Fibroblast of skin of left biceps (primary cell): ENCODE measurements at places on chromosomes 2 and 18.

DNA sequence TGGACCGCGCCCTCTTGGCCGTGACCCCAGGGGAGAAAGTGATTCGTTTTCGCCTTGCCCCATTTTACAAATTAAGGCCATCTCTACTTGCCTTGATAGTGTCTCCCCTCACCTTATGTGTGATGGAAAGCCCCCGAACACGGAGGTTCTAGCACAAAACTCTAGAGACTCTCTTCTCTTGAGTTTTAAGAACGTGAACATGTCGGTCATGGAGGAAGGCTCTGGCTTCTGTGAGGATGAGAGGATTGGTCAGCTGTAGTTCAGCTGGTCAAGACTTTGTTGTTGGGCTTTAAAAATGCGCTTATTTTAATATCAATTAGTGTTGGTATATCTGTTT, 828 bp downstream of the DYNC1I2 start:
- no peak for DNase-seq

- no peak for DNase-seq
These were observed 1.4 kb downstream of the NDUFA10 start for GRCh38 chr2:240023792-240024191.

DNA sequence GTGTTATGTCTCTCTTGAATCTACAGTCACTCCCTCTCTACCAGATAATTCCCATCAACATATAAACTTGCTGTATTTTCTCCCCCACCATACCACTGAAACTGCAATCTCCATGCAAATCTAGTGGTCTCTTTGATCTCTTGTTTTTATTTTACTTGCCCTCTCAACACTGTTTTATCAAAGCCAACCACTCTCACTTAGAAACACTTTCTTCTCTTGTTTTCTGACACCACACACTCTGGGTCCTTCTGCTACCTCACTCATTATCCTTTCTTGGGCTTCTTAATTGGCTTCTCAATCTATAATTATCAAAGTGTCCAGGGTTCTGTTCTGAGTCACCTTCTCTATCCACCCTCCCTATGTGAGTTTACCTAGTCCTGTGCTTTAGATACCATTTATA, 2.0 kb upstream of the MCFD2 start:
- no peak for DNase-seq

DNA sequence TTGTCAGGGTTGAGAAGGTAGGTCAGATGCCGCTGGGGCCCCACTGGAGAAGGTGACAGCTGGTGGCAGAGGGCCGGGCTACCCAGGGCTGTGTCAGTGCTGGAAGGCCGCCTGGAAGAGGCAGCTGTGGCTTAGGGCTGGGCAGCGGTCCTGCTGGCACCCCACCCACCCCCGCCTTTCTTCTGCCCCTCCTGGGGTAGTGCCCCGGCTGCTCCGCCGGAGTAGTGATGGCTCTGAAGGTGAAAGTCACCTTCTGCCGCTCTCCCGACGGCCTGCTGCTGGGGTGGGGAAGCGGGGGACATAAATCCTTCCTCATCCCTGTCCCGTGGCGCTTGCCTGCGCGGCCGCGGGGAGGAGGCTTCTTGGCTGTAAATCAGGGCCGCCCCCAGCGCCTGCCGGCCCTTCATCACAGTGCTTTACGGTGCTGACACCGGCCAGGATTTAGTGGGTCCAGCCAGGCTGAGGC, 332.2 kb downstream of the DYSF start:
- DNase-seq: no peak

DNA sequence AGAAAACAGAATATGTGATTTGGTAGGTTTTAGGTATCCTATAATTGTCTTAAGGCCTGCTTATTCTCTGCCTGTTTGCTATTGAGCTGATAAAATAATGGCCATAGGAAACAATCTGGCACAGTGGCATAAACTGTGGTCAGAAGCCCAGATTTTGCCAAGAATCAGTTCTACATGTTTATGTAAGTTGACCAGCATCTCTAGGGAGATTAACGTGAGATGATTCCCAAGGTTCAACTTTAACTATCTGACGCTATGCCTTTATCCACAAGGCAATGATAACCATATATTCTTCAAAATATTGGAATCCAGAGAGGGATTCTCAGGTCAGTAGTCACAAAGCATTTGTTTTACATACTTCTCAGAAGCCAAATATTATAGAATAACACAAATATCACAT, 25.6 kb downstream of the AP1S3 start:
- DNase-seq: peak; percentile 4

GRCh38 chr2:25697559-25698341, 24.4 kb upstream of the DTNB start:
- DNase-seq: no peak

- DNase-seq: peak; percentile 87
These were observed 45.3 kb upstream of the SPAG16 start for GRCh38 chr2:213238753-213239495.

DNA sequence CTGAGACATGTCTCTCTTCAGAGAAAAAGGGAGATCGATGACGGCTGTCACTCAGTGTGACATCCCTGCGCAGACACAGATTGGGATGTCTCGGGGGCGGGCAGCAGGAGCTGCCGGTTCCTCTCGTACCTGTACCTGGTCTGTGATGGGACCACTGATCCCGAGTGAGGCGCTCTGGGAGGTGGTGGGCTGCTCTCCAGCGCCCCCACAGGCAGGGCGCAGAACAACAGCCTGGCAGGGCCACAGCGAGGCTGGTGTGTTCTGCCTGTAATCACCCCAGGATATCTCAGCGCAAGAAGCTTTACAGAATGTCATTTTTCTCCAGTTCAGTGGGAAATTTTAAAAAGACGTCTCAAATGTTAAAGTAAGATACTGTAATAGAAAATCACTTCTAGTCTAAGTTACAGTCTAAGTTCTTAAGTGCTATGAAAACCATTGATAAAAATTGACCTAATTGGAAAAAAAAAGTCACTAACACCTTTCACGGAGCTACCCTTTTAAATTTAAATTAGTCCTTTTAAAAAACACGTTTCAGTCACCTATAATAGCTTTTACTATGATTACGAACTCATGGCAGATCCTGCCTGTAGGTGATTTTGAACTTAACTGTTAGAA, 189.8 kb downstream of the SNTG2 start:
- no peak for DNase-seq

DNA sequence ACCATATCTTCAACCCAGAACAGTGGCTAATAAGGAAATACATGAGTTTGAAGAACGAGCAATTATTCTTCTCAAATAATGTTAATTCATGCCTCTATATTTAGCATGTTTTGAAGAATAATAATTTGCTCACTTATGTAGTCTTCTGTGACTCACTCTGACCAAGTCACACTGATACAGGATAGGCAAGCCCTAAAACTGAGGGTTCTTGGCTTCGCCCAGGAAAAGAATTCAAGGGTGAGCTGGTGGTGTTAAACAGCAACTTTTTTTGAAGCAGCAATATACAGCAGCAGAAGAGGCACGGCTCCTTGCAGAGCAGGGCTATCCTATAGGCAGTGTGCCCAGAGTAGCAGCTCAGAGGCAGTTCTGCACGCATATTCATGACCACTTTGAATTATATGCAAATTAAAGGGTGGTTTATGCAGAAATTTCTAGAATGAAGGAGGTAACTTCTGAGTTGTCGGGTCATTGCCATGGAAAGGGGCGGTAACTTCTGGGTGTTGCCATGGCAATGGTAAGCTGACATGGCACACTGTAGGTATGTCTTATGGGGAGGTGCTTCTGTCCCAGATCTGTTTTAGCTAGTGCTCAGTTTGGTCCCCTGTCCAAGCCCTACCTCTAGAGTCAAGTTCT, 200.6 kb downstream of the RND3 start:
- no peak for DNase-seq

DNA sequence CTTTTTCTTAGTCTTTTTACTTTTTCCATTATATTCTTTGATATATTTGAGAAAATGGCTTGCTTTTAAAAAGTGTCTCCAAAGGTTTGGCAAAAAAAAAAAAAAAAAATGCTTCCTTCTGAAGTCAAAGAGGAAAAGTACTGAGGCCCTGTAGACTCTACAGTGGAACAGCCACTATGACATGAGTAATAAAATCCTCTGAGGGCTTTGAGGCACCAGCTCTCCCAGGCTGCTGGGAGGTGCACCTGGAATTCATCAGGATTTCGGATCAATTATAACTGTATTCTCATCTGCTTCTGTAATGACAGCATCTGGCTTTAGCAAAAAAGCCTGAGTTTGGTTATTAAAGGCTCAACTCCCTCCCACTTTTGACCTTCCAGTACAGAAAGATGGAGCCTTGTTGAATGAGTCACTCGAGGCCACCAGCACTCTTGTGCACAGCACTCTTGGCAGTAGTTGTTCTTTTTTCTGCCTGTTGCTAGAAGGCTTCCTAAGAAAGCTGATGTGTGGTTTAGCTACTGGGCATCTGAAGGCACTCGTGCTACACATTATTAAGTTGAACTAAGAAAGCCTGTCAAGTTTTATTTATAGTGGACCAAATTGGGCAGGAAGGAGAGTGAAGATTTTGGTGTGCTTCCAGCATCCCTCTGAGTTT, 131.3 kb downstream of the PRPF40A start:
- DNase-seq: peak; percentile 95

- DNase-seq: no peak
These were observed 33.8 kb upstream of the DNAJC10 start for GRCh38 chr2:182682210-182682609.

DNA sequence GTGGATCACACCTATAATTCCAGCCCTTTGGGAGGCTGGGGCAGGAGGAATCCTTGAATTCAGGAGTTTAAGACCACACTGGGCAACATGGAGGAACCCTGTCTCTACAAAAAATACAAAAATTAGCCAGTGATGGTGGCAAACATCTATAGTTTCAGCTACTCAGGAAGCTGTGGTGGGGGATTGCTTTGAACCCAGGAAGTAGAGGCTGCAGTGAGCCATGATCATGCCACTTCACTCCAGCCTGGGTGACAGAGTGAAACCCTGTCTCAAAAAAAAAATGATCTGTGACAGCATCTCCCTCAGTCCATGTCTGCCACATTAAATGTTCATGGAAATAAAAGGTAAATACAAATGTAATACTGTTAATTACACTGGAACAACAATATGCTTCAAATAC, 121.4 kb upstream of the COL5A2 start:
- no peak for DNase-seq

- DNase-seq: no peak
These were observed 36.5 kb downstream of the EFR3B start for GRCh38 chr2:25078170-25079049.

GRCh38 chr2:25312958-25313710, 28.6 kb downstream of the DNMT3A start:
- no peak for DNase-seq

DNA sequence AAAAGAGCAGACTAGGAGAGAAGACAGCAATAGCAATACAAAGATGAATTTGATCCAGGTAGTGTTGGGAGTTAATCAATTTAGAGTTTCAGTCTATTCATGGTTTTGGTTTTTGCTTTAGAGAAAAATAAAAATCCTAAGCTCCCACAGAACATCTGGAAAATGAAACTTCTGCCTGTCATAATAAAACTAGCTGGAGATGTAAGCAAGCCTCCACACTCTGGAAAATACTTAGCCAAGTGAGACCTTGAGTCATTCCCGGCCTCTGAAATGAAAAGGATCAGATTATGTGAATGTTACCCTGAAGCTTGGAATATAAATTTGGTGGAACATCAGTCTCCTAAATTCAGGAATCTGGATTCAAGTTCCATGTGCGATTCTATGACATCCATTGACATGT, 485.6 kb upstream of the SPRED2 start:
- DNase-seq: no peak

- DNase-seq: no peak
These were observed 130.2 kb downstream of the RGPD3 start for GRCh38 chr2:106338043-106338442.

- no peak for DNase-seq
These were observed 158.9 kb downstream of the DPP4 start for GRCh38 chr2:161915121-161915520.

GRCh38 chr18:46946656-46947282, 29.4 kb downstream of the KATNAL2 start:
- no peak for DNase-seq

DNA sequence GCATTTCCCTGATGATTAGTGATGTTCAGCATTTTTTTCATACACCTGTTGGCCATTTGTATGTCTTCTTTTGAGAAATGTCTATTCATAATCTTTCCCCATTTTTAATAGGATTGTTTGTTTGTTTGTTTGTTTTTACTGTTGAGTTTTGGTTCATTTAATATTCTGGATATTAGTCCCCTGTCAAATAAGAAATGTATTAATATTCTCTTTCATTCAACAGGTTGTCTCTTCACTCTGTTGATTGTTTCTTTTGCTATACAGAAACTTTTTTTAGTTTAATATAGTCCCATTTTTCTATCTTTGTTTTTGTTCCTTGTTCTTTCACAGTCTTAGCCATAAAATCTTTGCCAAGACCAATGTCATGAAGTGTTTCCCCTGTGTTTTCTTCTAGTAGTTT, 22.1 kb downstream of the ACVR1C start:
- DNase-seq: no peak
